ENCODE measurements at places on chromosomes 1 and 21.

- no peak for DNase-seq
These were observed 28.9 kb downstream of the ITLN2 start for GRCh38 chr1:160925652-160926244.

GRCh38 chr21:30963502-30963901, 74.8 kb downstream of the KRTAP19-8 start:
- DNase-seq = no peak

GRCh38 chr1:17248781-17249180, at the start of gene PADI3:
Gene PADI3, plus strand, starts transcription at chr1:17249098. Its CDS starts 40 bp downstream, at chr1:17249138.
- DNase-seq = no peak

- DNase-seq = no peak
These were observed 27.4 kb downstream of the SNRPE start for GRCh38 chr1:203888807-203889251.

- no peak for DNase-seq
These were observed 134.8 kb downstream of the BACH1 start for GRCh38 chr21:29433366-29434059.

DNA sequence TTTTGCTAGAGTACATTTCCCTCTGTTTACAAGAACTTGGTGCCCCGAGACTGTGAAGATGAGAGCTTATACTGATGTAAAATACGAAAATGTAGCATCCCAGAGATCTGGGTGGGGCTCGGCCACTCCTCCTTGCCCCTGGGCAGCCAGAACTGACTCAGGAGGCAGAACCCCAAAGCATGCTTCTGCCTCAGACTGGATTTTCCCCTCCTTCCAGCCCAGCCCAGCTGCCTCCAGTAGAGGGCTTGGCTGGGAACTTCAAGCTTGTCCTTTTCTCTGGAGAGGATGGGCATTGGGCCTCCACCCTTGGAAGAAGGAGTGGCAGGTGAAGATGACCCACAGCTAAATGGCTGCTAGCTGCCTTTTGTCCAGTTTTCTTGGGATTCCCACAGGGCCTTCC, 24.3 kb upstream of the BTG2 start:
- DNase-seq = no peak

DNA sequence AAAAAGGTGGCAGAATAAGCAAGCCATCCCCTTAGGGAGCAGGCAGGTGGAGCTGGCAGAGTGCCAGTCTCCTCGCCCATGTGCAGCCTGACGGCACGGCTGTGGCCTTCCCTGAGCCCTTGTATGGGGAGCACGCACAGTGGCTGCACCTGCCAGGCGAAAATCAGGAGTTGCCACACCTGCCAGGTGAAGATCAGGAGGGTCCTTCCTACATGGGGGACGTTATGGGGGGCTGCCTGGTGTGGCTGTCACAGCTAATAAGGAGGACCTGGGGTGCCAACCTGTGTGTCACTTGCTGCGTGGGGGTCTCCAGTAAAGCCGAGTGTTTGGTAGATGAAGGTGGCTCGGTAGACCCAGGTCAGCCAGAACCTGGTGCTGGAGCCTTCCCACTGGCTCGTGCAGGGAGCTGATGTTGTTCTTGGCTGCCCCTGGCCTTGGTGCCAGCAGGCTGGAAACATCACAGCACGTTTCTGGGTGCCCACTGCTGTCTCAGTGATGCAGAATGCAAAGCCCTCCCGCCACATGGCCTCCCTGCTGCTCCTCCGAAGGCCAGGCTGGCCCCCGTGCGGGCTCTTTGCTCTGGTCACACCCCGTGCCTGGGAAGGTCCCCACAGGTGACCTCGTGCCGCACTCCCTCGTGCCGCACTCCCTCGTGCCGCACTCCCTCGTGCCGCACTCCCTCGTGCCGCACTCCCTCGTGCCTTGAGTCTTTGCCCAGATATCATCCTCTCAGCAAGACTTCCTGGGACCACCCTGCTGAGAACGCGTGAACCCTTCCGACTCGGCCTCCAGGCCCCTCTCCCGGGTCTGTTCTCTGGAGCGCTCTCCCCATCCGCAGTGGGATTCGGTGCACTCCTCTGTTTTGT, 55.4 kb downstream of the SLC37A1 start:
- no peak for DNase-seq

- DNase-seq = no peak
These were observed 1.3 kb upstream of the HES4 start for GRCh38 chr1:1001057-1001783.

- no peak for DNase-seq
These were observed 5.5 kb upstream of the KCNJ9 start for GRCh38 chr1:160075836-160076235.

DNA sequence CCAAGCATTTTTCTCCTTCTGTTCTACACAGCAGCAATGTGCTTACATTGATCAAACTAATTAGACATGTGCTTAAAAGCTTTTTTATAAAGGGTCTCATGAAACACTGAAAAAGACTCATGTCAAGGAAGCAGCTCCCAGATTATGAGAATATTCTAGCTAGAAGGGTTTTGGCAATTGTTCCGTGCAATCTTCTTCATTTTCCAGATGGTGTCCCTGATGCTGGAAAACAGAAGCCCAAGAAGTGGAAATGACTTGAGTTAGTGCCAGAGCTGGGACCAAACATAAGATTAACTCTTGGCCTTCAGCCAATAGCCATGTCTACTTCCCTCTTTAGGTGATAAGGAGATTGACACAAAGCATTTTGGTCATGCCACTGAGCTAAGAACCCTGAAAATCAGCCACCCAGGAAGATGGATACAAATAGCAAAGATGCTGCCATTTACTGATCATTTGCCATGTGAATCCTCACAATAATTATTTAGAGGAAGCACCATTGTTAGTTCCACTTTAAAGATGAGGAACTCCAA, 110.8 kb downstream of the MATN1 start:
- DNase-seq = no peak

DNA sequence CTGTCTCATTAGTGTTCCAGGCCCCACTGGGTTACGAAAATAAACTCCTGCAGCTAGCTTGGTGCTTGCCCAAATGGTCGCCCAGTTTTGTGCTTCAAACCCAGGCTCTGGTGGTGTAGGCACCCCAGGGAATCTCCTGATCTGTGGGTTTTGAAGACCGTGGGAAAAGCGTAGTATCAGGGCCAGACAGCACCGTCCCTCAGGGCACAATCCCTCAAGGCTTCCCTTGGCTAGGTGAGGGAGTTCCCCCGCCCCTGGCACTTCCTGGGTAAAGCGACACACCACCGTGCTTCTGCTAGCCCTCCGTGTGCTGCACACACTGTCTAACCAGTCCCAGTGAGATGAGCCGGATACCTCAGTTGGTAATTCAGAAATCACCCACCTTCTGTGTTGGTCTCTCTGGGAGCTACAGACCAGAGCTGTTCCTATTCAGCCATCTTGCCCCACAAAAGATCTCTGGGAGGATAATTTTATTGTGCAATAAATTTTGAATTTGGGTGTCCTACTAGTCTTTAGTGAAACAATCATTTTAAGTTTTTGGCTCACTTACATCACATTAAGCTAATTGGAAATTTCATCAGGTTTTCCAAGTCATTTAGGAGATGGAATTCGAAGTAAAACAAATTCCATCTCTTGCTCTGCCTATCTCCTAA, 9.4 kb upstream of the SLC25A24 start:
- DNase-seq = no peak

DNA sequence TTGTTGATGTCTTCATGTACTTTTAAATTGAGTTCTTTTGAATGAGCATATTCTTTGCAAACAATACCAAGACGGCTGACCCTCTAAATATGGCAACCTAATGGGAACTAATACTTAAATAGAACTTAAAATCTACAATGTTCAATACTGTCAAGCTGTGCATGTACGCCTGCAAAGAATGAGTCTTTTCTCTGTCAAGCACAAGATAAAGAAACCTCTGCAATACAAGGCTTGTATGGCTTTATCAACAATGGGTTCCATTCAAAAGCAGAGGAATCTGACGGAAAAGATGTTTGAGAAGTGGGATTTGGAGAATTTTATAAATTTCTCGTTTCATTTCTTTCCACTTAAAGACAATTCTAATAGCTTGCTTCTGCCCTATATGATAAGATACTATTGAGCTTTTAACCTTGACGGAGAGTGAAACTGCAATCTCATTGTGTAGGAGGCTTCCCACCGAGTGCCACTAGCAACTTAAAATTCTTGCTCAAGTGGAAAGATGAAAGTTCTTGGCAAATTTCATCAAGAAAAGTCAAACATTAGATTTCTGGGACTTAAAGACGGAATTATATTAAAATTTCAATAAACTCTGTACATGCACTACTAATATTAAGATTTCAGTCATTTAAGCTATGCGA, 119.8 kb downstream of the RGS21 start:
- no peak for DNase-seq

GRCh38 chr1:83064589-83065242, 934.2 kb downstream of the TTLL7 start:
- DNase-seq = no peak

GRCh38 chr1:232322162-232322734, 307.7 kb downstream of the SIPA1L2 start:
- DNase-seq = no peak

GRCh38 chr1:43936431-43937151, 3.0 kb downstream of the ARTN start:
- no peak for DNase-seq

GRCh38 chr1:207397525-207397926, 56.6 kb upstream of the CR2 start:
- DNase-seq = no peak

GRCh38 chr1:32031578-32032274, 18.1 kb downstream of the KHDRBS1 start:
- DNase-seq = no peak

- DNase-seq = no peak
These were observed 30.0 kb upstream of the SSX2IP start for GRCh38 chr1:84720221-84720780.

GRCh38 chr1:25872713-25873112, 2.8 kb downstream of the PAQR7 start:
- no peak for DNase-seq

- DNase-seq = no peak
These were observed 41.9 kb downstream of the NPHP4 start for GRCh38 chr1:5950201-5950895.

GRCh38 chr1:234963180-234963903, 165.3 kb downstream of the TOMM20 start:
- peak; percentile 74 for DNase-seq

DNA sequence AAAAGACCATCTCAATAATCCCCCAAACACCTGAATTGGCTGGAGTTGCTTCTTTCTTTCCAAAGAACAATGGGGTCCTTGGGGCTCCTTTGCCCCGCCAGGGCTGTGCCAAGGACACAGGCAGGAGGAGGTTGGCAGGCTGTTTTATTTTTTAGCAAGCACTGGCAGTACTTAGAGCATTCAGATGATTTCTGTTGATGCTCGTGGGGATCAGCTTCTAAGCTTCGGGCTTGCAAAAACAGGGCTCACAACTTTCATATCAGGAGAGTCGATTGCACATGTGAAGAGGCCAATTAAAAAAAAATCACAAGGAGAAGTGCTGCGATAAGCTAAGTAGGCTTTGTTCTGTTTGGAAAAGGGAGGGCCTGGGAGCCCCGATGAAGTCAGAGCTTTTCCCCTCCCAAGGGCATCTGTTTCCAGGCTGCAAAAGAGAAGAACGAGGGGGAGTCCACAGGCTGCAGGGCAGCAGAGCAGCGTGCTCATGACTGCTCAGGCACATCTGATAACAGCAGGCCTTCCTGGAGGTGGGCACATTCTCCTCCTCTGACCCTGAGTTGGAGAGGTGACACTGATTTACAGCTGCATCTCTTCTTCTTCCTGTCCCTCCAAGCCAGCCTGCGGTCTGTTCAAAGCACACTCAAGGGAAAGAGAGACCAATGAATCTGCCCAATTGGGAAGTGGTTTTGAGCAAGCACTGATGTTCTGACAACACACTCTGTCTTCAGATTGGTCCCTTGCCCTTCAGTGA, 27.3 kb upstream of the BCAR3 start:
- no peak for DNase-seq

DNA sequence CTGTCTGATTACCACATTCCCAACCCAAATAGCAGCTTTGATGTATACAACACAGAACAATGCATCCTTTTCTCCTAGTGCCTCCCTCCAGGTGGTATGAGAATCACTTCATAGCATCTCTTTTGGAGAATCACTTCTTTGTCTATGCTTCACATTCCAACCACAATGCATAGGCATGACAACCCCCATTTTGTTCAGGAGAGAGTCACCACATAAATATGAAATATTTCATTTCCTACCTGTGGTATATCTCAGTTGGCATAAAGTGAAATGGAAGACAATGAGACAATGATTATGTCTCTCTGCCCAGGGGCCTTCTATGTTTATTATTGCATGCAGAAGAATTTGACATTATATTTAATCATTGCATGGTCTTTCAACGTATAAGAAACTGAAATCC, 112.2 kb downstream of the BRINP2 start:
- DNase-seq = no peak

DNA sequence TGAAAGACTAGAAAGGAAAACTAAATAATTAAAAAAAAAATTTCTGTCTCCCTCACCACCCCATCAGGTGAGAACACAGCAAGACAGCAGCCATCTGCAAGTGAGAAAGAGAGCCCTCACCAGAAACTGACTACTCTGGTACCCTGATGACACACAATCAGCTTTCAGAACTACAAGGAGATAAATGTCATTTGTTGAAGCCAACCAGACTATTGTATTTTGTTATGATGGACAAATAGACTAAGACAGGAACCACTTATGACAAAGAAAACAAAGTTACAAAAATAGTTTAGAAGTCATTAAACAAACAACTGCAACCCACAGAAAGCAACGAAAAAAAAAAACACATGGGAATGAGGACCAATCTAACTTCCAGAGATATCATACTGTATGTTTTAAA, 98.3 kb downstream of the FAF1 start:
- no peak for DNase-seq

- DNase-seq = no peak
These were observed 77.1 kb upstream of the NBL1 start for GRCh38 chr1:19567041-19567440.

- no peak for DNase-seq
These were observed 160.1 kb upstream of the NFIA start for GRCh38 chr1:60922304-60922703.

DNA sequence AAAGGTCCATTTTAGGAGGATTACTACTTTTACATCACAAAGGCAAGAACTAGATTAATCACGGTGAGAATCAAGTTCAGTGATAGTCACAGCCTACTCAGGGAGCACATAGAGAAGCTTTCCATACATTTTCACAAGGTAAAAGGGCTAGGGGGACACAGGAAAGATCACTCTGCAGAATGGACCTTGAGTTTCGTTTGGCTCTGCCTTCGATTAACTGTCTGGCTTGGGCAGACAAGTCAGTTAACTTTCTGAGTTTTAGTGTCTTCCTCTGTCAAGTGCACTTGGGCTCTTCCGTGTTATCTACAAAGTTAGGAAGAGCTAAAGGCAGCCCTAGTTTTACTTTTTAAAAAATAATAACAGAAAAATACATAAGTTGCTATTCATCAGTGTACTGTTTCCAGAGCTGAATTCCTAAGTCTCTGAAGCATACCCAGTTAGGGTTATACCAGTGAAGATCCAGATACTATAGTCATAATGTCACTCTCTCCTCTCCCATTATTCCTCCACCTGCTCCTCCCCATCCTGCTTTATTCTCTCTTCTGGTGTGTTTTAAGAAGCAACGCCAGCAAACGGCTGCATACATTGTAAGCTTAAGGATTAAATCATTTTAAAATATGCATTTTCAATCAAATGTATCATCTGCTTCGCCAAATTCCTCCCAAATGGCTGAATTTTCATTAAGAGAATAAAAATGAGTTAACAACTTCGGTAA, 1.7 kb downstream of the CEP170 start:
- no peak for DNase-seq

Measured in activated CD4-positive, alpha-beta T cell treated with anti-CD3 and anti-CD28 coated beads for 1 hour (primary cell).